ENCODE measurements at places on chromosomes 16 and 17.

- DNase-seq, result no peak
Measured at GRCh38 chr17:71342737-71343136, 778.1 kb upstream of the SOX9 start.

- DNase-seq, result no peak
Measured at GRCh38 chr17:7845359-7846062, 9.4 kb upstream of the TMEM88 start.

DNA sequence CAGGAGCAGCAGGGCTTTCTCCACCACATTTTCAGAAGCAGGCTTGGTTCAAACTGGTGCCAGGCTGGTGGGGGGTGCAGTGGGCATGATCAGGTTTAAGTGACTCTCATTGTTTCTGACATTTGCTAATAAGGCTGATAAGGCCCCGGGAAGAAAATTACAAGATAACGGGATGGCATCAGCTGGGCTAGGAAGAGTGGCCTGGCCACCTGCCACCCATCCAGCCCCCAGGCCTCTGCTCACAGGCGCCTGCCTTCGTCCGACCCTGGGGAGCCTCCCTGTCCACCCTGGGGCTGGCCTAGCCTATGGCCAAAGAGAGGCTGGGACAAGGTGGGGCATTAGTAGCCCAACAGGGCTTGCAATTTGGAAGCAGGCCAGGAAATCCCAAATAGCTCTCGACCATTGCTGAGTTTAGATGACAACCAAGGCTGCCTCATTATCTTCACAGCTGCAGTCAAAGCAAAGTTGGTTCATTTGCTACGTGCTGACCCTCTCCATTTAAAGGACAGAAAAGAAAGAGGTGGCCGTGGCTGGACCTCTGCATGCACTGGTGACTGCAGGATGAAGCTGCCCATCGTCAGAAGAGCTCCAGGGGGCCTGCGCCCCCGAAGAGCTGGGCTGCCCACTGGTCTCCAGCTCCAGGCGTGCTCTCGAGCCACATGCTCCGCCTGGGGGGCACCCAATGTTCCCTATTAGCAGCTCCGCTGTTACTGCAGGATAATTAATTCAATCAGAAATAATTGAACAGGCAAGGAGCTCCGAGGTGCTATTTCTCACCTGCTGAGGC is 44.9 kb downstream of the PEMT start:
- peak; percentile 50 for DNase-seq

- DNase-seq, result no peak
Measured at GRCh38 chr16:51573191-51573590, 422.1 kb upstream of the SALL1 start.

DNA sequence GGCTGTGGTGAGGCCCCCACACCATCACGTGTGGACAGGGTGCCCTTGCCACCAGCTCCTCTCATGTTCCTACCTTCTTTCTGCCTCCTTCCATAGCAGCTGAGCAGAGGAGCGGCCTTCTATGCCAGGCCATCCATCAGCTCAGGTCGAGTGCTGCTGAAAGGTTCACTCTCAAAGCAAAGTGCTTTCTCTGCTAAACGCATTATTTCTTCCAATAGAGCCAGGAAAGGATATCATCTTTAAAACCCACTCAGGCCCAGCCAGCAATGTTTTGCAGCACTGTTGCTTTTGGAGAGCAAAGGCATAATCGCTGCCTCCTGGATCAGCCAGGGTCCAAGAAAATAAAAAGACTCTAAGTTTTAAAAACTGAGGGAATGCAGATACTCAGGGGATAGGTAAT is 54.9 kb upstream of the GPRC5B start:
- no peak for DNase-seq

DNA sequence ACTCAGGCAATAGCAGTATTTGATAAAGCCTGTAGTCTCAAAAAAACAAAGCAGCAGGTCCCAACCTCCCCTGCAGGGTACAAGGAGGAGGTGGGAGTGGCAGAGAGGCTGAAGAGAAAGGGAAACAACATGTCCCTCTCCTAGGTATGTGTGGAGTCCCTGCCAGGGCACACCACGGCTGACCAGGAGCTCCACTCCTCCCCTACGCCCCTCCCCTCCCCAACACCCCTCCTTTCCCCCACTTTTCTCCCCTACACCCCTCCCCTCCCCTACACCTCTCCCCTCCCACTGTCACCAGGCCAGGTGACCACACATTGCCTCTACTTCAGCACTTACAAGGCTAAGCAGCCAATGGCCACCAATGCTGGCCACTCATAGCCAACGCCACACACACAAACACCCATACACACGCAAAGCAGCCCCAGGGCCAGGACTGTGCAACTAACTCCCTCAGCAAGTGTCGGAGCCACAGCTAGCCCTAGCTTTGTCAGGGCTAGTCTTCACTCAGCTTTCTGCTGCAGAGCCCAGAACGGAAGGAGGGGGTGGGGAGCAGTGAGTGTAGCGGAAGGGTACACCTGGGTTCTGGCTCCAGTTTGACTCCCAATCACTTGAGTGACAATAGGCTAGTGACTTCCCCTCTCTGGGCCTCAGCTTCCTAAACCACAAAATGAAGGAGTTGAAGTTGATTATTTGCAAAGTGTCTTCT is 8.2 kb downstream of the CAVIN1 start:
- no peak for DNase-seq

GRCh38 chr17:60134396-60135150 is 15.2 kb upstream of the CA4 start:
- DNase-seq, result peak; percentile 16

GRCh38 chr17:58215685-58216084 is 3.4 kb downstream of the MKS1 start:
- DNase-seq, result no peak

GRCh38 chr16:50778284-50779163 is 36.6 kb downstream of the CYLD start:
- DNase-seq, result no peak
